Spleen (tissue), 13 donors: ENCODE measurements at places on chromosomes 4 and X. TPM values are rescaled to one million over a fixed set of nuclear protein-coding genes. Genes with fewer than 3 reads are reported as not detected.

COL4A6 gene
- 0.26 TPM for polyA plus RNA-seq

PDS5A gene
- 21.5 TPM for polyA plus RNA-seq

CENPVL2 gene
- polyA plus RNA-seq = not detected

PRAF2 gene
- polyA plus RNA-seq = 15.9 TPM

PRRG1 gene
- 0.41 TPM for polyA plus RNA-seq

VCX2 gene
- not detected for polyA plus RNA-seq

MAGEA8 gene
- polyA plus RNA-seq = not detected

DNA sequence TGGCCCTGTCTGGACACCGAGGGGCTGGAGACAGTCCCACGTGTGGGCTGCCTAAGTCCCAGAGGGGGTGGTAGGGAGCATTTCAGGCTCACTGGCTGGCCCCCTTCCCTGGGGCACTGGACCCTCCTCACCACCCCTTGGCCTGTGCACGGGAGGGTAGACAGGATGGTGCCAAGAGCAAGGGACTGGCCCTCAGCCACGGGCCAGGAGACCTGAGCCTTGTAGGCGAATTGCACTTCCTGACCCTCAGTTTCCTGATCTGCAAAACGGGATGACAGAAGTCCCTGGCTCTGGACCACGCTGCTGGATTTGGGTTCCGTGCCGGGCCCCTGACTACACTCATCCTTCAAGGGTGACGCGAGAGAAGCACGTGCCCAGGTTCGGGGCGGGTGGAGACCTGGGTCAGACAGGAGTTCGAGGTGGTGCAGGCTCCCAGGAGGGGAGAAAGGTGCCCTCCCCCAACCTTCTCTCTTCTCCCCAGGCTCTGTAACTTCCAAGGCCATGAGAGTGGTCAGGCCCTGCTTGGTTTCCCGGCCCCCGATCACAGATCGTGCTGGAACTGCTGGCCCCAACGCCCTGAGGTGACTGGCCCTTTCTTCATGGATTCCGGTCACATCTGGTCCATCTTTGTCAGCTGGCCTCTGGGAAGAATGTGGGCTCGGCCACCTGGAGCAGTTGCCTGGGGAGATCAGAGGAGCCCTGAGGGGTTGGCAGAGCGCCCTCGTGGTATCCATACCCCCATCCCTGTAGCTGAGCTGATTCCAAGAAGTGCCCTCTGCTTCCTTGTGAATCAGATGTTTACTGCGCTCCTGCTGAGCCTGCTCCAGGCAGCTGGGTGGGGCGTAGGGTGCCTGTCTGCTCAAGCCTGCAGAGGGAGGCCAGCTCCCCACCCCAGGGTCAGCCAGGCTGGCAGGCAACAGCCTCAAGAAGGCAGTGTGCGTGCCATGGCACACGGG lies 3.3 kb downstream of the SH3BP2 start:
- DNase-seq = peak; percentile 83

GRCh38 chrX:103658681-103659433 lies 27.6 kb downstream of the MORF4L2 start:
- DNase-seq = no peak

DNA sequence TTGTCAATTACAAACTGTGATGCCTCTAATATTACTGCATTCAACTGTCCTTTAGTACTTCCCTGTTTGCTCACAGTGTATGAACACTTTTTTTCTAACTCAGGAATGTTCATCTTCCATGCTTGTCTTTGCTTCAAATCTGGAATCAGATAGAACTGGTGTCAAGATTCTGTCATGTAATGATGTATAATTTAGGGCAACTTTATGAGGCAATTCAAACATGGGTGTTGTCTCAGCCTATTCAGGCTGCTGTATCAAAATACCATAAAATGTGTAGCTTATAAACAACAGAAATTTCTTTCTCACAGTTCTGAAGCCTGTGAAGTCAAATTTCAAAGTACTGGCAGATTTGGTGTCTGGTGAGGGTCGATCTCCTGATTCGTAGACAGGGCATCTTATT lies 1012.9 kb downstream of the RAB28 start:
- no peak for DNase-seq

GRCh38 chrX:117376460-117376859 lies 740.1 kb downstream of the KLHL13 start:
- DNase-seq = no peak
